Naive thymus-derived CD4-positive, alpha-beta T cell (primary cell): ENCODE measurements at places on chromosomes 1 and 21. TPM values are rescaled to one million over a fixed set of nuclear protein-coding genes. Genes with fewer than 3 reads are reported as not detected.

- DNase-seq, result no peak
These were observed 33.0 kb upstream of the SH2D1B start for GRCh38 chr1:162444903-162445302.

DNA sequence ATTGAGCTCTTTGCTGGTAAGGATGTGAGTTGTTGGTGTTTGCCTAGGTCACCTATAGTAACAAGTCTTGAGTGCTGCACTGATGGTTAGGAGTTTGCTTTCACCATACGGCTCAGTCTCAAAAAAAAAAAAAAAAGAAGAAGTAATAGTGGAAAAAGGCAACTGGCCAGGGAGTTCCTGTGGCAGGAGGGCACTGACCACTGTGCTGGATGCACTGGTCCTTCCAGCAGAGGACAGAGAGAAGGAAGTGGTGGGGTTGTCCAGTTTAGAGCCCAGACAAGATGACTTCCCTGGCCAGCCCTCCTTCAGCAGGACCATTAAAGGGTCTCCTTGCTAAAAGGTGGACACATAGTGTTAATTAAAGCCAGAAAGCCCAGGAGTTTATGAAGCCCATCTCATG lies 11.9 kb upstream of the PTCH2 start:
- DNase-seq, result no peak

DNA sequence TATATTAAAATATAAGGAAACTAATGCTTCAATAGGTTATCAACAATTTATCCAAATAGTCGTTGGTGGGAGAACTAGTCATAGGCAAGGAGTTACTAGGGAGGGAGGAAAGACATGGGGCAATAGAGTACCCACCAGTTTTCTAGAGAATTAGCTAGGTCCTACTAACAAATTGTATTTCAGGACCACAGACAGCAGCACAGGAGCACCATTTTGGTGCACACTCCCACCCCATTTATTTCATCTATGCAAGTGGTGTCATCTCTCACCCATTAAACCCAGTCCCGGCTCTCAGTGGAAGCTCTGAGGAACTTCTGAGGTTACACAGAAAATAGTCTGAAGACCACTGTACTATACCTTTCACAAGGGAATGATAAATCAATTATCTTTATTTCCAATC lies 89.0 kb upstream of the BCAR3 start:
- no peak for DNase-seq

GRCh38 chr1:193905288-193906085 lies 719.1 kb upstream of the B3GALT2 start:
- DNase-seq, result no peak

Gene SHISA4
- total RNA-seq, result 1.2 TPM

DNA sequence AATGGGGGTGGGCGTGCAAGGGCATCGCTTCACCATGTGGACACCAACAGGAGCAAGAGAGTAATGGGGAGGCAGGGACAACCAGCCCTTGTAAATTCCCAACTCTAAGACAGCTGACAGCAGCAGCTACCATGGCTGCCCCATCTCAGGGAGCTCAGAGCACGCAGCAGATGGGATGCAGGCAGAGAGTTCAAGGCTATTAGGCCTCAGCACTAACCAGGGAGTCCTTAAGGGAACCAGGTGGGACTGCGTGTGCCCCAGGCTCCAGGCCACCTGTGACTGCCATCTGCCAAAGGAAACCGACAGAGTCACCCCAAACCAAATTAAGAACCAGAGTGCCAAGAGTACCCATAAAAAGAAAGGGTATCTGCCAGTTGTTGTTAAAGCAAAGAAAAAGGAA lies 33.7 kb upstream of the PRDM2 start:
- no peak for DNase-seq

DNA sequence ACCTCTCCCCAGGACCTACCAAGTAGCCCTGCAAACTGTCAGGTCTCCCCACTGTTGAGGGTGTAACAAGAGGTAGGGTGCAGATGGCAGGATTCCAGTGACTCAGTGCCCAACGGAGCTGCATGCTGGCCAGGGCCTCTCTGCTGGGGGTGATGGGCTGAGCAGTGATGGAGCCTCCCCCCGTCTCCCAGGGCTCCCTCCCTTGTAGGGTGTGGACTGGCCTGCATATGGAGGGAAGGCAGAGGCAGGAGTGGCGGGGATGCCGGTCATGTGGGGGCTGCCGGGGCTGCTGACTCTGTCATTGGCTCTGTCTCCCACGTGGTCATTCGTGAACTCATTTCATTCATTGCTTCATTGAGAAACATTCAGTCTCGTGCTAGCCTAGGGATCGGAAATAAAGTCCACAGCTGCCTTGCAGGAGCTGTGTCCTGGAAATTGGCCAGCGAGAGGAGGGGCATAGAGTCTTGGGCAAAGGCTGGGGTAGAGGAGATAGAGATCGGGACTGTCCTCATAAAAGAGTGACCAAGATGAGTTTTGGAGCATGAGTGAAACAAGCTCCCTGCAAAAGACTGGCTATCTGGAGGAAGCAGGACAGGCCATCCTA lies 22.9 kb upstream of the DISP3 start:
- DNase-seq, result no peak

DNA sequence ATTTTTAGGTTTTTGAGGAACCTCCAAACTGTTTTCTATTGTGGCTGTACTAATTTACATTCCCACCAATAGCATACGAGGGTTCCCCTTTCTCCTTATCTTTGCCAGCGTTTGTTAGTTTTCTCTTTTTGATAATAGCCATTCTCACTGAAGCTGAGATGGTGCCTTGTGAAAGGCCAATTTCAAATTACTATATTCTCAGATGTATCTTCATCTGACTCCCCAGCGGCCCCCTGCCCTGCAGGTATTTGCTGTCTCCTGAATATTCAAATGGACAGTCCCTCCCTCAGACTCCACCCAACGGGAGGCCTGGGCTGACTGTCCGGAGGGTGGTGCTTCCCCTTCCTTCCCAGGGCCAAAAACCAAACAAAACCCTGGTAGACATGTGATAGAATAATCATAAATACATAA lies 33.5 kb upstream of the TARBP1 start:
- DNase-seq, result no peak

Gene DESI2
- total RNA-seq, result 17.6 TPM

Gene GIPC2
- not detected for total RNA-seq

- no peak for DNase-seq
These were observed 508.6 kb downstream of the RWDD3 start for GRCh38 chr1:95742591-95743089.

DNA sequence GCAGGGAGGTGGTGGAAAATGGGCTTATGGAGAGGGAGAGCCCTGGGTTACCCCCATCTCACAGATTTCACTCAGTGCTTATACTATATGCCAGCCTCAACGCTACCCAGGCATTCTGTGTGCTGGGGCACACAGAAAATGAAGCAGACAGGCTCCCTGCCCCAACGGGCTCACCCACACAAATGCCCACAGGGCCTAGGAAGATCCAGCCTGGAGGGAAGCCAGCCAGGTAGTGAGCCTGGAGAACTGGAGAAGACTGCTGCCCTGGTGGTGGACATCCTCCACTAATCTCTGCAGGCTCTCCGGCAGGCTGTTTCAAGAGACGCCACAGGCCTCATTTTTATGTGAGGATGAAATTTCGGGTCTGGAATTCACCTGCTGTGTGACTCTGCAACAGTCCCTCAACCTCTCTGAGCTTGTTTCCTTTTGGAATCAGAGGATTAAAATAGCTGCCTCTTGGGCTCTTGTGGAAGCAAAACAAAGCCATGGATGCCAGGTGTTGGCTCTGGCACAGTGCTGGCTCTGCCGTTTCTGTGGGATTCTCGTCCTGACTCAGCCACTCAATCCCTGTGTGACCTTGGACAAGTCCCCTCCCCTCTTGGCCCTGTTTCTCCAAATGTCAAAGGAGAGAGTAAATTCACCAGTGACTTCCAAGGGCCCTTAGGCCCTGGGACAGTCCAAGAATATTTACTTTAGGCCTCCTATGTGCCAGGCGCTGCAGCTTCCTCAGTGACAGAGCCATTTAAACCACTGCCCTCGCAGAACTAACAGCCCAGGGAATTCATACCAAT lies 3.6 kb downstream of the PAQR7 start:
- DNase-seq, result no peak

- no peak for DNase-seq
These were observed 1458.1 kb upstream of the B3GALT2 start for GRCh38 chr1:194644528-194644927.

Gene CHIA
- not detected for total RNA-seq
